ENCODE measurements at places on chromosomes 1 and 21. TPM values are rescaled to one million over a fixed set of nuclear protein-coding genes. Genes with fewer than 3 reads are reported as not detected.

PLPPR4 gene
- not detected for total RNA-seq

TEX38 gene
- not detected for total RNA-seq

FCER1G gene
- 1.2 TPM for total RNA-seq

SERPINC1 gene
- total RNA-seq = 0.61 TPM

PTPRC gene
- total RNA-seq = 157 TPM

BLACAT1 gene
- total RNA-seq = 0.21 TPM

MFSD2A gene
- total RNA-seq = 23.4 TPM

IFNLR1 gene
- 3.9 TPM for total RNA-seq

SPRR1B gene
- total RNA-seq = not detected

NFASC gene
- total RNA-seq = 0.16 TPM

NME7 gene
- total RNA-seq = 4.2 TPM

SLC6A9 gene
- total RNA-seq = 1.4 TPM

KLF17 gene
- not detected for total RNA-seq

LRRC7 gene
- not detected for total RNA-seq

RGL1 gene
- total RNA-seq = 20.6 TPM

TMCO4 gene
- total RNA-seq = 17.8 TPM

KRTAP27-1 gene
- not detected for total RNA-seq

ABCB10 gene
- total RNA-seq = 33.1 TPM

PODN gene
- 0.11 TPM for total RNA-seq

DESI2 gene
- 15.8 TPM for total RNA-seq

MAP10 gene
- 4.4 TPM for total RNA-seq

DMBX1 gene
- not detected for total RNA-seq

FAM72D gene
- total RNA-seq = 8.6 TPM

OLIG1 gene
- total RNA-seq = not detected
